ENCODE measurements at places on chromosomes 3 and 15.

DNA sequence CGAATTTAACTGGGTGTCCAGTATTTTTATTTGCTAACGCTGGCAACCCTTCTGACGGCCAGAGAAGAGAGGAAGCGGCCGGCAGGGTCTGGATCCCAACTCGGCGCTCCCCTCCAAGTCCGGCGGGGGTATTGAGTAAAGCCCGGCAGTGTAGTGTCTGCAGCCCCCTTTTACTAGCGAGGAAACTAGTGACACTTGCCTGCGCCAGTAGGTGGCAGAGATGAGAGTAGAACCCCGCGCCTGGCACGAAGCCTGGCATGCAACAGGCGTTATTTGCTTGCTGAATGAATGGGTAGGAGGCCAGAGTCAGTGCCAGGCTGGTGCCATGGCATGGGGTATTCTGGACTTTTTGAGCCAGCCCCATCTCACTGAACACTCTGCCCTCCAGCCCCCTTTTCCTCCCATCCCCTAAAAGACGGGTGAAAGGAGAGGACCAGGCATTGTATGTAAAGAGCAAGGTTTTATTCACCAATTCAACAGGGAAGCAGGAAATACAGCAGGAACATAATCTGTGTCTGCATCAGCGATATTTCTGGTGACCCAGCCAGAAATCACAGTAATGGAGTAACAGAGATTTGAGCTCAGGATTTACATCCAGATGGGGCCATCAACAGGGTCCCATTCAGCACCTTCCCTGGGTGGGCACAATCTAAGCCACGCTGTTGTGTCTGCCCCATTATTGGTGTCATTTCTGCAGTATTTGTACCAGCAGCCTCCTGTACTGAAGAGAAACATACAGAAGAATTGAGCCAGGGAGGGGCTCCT, 788 bp upstream of the WDR73 start:
- peak; percentile 54 for DNase-seq

- DNase-seq = no peak
Observed at GRCh38 chr3:168975576-168975975, 687.9 kb downstream of the MECOM start.

DNA sequence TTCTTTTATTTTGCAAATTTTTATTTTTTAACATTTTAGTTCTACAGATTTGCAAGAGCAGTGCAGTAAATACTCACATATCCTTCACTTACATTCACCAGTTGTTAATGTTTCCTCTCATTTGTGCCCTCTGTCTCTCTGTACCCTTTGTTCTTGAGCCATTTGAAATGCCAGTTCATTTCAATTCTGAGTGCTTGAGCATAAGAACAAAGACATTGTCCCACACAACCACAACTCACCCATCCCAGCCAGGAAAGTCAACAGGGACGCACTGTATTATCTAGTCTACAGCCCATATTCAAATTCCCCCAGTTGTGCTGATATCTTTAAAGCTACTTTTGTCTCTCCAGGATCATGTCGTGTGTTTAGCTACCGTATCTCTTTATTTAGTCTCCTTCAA, 141.4 kb upstream of the SLC6A11 start:
- no peak for DNase-seq

GRCh38 chr3:4517643-4518311, 24.6 kb downstream of the ITPR1 start:
- no peak for DNase-seq

DNA sequence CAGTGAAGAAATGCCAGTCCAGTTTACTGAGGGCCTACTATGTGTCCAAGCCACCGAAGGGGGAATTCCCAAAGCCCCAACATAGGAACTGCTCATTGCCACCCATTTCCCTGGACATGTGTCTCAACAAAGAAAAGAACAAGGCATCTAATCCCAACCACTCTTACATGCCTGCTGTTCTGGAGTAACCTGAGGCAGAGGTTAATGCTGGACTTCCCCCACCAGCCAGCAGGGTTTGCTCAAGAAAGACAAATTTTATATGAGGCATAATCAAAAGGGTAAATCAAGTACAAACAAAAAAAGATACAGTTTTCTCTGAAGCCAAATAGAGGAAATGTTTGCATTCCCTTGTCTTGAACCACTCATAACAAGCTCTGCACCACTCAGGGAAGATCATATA, 4.1 kb downstream of the ADCY5 start:
- DNase-seq = no peak

- DNase-seq = no peak
Observed at GRCh38 chr15:80375968-80376891, 28.0 kb upstream of the ARNT2 start.

DNA sequence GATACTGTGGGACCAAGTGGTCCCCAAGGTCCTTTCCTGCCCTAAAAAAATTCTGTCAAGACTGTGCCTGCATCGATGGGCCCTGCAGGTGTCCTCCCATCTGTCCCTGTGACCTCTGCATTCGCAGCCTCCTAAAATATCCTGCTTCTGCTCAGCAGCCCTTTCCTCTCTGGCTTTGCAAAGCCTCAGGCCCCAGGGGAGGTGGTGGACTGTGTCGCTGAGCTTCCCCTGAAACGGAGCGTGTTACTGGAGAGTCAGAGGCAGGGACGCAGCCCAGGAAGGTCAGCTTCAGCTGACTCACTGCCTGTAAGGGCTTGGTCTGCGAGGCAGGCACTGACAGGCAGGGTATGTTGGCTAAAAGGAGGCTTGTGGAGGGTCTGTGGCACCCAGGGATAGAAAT, 110.0 kb downstream of the RAB11A start:
- no peak for DNase-seq

DNA sequence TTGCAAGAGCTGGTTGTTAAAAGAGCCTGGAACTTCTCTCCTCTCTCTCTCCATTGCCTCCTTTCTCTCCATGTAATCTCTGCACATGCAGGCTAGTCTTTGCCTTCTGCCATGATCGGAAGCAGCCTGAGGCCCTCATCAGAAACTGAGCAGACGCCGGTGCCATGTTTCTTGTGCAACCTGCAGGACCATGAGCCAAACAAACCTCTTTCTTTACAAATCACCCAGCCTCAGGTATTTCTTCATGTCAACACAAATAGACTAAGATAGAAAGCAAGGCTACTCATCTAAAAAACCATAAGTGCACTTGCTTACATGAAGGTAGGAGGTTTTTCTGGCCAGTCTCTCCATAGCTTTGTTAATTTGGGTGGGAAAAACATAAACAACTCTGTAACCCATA, 8.7 kb downstream of the PDZRN3 start:
- DNase-seq = no peak

- no peak for DNase-seq
Observed at GRCh38 chr3:11116336-11117059, 37.8 kb upstream of the HRH1 start.

GRCh38 chr3:123397921-123398785, 50.7 kb downstream of the ADCY5 start:
- DNase-seq = no peak

DNA sequence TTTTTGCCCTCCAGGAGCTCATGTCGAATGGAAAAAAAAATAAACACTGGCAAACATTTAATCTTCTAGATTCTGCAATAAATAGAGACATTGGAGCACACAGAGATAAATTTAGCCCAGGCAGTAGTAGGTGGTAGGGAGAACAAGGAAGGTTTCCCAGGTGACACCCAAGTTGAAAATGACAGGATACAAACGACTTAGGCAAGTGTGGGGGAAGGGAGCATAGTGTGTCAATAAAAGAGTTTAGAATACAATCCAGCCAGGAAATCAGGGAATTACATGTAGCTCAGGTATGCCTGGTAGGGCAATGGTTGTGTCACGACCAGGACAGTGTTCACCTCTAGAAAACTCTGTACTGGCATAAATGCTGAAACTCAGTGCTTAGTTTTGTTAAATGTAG, 364.6 kb upstream of the AGTR1 start:
- no peak for DNase-seq

GRCh38 chr3:195034101-195034500, 236.9 kb downstream of the XXYLT1 start:
- DNase-seq = no peak

GRCh38 chr15:63698692-63699091, 101.5 kb downstream of the FBXL22 start:
- DNase-seq = no peak

- no peak for DNase-seq
Observed at GRCh38 chr15:101500865-101501551, 11.5 kb upstream of the PCSK6 start.

GRCh38 chr3:193560091-193560490, 5.4 kb upstream of the ATP13A4 start:
- no peak for DNase-seq

GRCh38 chr15:76155731-76156130, 95.9 kb downstream of the TMEM266 start:
- no peak for DNase-seq

GRCh38 chr15:84880822-84881519, 3.5 kb upstream of the SLC28A1 start:
- no peak for DNase-seq

DNA sequence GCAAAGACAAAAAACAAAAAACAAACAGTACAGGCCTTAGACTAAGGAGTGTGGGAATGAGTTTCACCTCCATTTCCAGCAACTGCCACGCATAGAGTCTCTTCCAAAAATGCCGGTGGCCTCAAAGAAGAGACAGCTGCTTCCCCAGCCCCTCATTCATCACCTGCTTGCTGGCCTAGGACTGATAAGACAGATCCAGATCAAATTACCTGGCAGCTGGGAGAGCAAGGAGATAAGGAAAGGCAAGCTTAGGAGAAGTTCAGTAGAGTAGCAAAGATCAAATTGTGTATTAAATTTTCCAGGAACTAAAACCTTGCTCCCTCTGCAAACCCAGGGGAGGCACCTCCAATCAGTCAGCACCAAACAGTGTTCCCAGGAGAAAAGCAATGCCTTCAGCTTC, 325.8 kb upstream of the CTNNB1 start:
- no peak for DNase-seq

DNA sequence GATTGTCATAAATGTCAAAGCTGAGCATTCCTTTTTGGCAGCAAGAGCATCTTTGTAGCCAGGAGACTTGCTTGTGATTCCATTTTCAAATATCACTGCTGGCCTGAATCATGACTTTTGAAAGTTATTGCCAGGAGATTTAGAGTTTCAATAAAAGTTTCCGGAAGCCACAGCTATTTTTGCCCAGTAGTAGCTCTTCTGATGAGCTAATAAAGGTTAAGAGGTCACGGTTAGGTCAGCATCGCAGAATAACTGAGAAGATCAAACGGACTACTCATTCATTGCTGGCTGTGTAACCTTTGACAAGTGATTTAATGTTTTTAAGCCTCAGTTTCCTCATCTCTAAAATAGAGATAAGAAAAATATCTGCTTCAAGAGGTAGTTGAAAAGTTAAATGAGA, 105.1 kb upstream of the ETV5 start:
- no peak for DNase-seq

DNA sequence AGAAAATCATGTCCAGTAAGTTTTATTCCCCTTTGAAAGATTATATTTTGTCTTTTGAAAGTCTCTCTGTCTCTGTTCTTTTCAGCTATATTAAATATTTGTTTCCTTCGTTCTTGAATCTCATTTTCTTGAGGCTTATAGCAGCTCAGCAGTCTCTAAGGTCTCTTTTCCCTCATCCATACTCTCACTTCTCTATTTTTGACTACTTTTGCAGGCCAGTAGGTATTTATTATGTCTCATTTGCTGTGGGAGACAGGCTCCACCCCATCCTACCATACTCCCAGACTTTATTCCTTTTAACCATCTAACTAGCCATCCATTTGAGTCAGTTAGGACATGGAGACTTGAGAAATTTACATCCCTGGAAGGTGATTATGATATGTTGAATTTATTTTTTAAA, 71.0 kb downstream of the FILIP1L start:
- DNase-seq = no peak

DNA sequence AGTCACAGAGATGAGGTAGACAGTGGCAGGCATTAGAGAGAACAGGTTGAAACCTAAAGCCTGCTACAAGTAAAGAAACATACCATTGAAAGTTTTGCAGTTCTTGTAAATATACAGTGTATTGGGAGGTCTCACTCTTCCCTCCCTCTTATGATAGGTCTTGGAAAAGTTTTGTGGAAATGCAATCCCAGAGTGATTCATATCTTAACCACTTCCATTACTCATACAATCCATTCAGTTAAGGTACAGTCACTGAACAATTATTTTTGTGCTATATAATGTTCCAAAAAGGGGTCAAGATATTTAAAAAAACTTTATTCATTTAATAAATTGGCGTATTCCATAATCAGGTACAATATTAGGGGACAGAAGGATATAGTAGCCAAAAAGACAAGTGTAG, 737.7 kb upstream of the ALCAM start:
- DNase-seq = no peak

DNA sequence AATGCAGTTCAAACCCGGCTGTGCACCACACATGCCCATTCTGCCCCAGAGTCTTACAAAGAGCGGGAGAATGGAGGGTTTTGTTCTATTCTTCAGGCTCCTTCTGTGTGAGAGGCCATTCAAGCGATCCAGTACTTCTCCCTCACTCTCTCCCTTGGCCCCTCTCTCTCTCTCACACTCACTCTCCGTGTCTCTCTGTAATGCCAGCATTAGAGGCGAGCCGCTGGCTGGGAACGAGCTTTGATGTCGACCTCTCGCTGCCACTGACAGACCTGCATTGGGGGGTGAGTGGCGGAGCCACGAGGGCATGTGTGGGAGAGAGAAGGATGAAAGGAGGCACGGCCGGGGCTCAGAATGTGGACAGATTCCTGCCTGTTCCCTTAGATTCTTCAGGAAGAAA, 231.7 kb upstream of the ARRDC4 start:
- no peak for DNase-seq

GRCh38 chr3:159626598-159626997, 362.0 kb upstream of the IL12A start:
- no peak for DNase-seq

- peak; percentile 21 for DNase-seq
Observed at GRCh38 chr3:58640700-58641372, 25.7 kb downstream of the FAM3D start.

- DNase-seq = no peak
Observed at GRCh38 chr3:190912736-190913135, 50.2 kb upstream of the GMNC start.

DNA sequence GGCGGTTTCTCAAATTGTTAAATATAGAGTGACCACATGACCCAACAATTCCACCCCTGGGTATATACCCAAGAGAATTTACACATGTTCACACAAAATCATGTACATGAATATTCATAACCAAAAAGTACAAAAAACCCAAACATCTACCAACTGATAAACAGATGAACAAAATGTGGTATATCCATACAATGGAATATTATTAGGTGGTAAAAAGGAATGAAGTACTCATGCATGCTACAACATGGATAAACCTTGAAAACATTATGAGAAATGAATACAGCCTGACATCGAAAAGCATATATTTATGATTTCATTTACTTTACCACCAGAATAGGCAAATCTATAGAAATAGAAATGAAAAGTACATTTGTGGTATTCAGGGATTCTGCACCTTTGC, 7.4 kb downstream of the PLCB2 start:
- no peak for DNase-seq

Measured in naive thymus-derived CD4-positive, alpha-beta T cell (primary cell).